ENCODE measurements at places on chromosomes 7 and 10. TPM values are rescaled to one million over a fixed set of nuclear protein-coding genes. Genes with fewer than 3 reads are reported as not detected.
A peak's percentile ranks its signal among the peaks of the same experiment; 100 is the strongest.

DNA sequence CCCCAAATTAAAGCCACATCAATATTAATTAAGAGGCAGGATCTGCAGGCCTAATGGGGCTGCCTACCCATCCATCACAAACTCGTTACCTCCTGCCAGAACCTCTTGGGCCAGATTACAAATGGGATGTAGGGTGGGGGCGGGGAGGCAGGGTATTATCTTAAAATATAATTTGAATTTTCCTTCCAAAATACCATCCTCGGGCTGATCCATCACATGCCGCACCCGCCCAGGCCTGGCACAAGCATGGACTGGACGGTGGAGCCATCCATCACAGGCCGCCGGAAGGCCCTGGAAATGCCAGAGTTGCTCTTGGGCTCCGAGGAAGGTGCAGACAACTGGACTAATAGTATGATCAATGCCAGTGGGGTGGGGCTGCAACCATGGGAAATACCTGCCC, 212.8 kb downstream of the GRID1 start:
- no peak overlapping the region for H3K27ac ChIP-seq
- H3K27me3 ChIP-seq: no peaks in the 10 kb centered on the region
- H3K4me1 ChIP-seq: no peaks in the 10 kb centered on the region
- H3K4me3 ChIP-seq: no peak overlapping the region

DNA sequence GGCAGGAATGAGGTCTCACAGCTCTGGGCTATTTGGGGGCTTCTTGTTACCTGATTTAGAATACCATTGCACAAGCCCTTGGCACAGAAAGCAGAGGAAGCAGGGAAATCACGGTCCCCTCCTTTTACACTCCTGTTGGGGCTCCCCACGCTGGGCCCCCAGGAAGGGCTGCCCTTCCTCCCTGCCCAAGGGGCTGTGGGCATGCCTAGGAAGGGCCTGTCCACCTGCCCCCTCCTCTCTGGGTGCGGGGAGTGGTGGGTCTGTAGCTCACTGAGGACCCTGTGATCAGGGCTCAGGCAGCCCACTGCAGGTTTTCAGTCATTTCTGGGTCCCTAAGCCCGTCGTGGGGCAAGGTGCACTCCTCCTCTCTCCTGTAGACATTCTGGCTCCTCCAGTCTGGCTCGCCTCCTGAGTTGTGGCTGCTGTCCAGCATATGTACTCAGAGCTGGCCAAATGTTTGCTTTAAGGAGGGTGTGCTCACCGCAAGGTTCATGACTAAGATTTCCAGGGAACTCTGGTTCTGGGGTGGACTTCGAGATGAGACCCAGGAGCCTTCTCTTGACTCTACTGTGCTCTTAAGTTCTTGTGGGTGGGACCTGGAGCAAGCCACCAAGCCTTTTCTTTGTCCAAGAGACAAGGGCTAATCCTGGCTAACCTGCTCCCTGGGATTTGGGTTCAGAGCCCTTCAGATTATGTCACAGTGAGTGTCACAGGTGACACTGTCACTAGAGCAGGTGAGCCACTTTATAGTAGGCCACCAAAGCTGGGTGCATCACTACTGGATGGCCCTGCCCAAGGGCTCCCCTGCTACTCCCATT, 56.0 kb downstream of the TACR2 start:
- H3K4me1 ChIP-seq: peaks cover 53% of the 10 kb centered on the region
- no peak overlapping the region for H3K4me3 ChIP-seq
- no peak overlapping the region for H3K27ac ChIP-seq
- no peak for DNase-seq
- H3K27me3 ChIP-seq: no peaks in the 10 kb centered on the region

DNA sequence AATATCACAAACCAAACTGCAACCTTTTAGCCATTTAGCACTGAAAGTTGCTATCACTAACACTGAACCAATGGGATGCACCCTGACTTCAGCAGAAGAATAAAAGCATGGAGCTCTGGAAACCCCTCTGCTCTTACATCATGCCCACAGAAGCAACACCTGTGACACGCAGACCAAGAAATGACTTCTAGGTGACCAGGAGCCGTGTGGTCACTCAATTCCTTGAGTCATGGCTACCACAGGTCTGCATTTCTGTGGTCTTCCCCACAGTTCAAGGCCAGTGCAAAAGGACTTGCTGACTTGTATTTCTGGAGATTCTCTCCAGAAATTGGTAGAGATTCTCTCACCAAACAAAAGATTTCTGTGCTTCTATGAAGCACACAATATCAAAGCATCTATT, 38.3 kb downstream of the NRCAM start:
- no peak overlapping the region for H3K4me3 ChIP-seq
- no peaks in the 10 kb centered on the region for H3K27me3 ChIP-seq
- no peaks in the 10 kb centered on the region for H3K36me3 ChIP-seq
- no peak for DNase-seq

- H3K27me3 ChIP-seq: no peaks in the 10 kb centered on the region
- no peak for DNase-seq
- no peaks in the 10 kb centered on the region for H3K36me3 ChIP-seq
Measured at GRCh38 chr7:750111-750905, 23.2 kb upstream of the PRKAR1B start.

DNA sequence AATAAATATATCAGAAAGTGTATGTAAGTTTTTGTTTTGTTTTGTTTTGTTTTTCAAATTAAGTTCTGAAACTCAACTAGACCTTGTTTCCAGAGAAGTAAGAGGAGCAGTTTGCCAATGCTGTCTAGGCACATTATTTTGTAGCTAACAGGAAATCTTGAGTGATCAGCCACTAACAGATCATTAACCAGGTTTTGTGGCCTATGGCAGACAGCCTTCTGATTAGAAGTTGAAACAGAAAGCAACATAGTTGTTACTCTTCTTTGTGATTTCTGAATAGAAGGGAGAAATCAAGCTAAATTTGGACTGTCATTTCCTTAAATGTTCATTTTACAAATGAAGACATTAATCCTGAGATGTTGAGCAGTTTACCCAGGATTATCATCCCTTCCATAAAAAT, 142.6 kb downstream of the PLXDC2 start:
- no peak overlapping the region for H3K4me3 ChIP-seq
- H3K36me3 ChIP-seq: no peaks in the 10 kb centered on the region
- no peaks in the 10 kb centered on the region for H3K4me1 ChIP-seq
- no peak overlapping the region for H3K27ac ChIP-seq

DNA sequence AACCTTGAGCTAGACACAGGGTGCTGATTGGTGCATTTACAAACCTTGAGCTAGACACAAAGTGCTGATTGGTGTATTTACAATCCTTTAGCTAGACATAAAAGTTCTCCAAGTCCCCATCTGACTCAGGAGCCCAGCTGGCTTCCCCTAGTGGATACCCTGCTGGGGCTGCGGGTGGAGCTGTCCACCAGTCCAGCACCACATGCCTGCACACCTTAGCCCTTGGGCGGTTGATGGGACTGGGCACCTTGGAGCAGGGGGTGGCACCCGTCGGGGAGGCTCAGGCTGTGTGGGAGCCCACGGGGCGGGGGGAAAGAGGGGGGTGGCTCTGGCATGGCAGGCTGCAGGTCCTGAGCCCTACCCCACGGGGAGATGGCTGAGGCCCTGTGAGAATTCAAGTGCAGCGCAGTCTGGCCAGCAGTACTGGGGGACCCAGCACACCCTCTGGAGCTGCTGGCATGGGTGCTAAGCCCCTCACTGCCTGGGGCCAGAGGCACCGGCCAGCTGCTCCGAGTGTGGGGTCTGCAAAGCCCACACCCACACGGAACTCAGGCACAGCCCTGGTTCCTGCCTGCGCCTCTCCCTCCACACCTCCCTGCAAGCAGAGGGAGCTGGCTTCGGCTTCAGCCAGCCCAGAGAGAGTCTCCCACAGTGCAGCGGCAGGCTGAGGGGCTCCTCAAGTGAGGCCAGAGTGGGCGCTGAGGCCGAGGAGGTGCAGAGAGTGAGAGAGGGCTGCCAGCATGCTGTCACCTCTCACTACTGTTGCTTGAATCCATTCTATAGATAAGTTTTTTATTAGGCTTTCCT, 369.8 kb upstream of the SMIM30 start:
- H3K4me1 ChIP-seq: no peaks in the 10 kb centered on the region
- H3K27me3 ChIP-seq: no peaks in the 10 kb centered on the region
- no peak overlapping the region for H3K27ac ChIP-seq
- H3K36me3 ChIP-seq: no peaks in the 10 kb centered on the region
- no peak overlapping the region for H3K4me3 ChIP-seq
- DNase-seq: no peak

- DNase-seq: no peak
- H3K27ac ChIP-seq: no peak overlapping the region
- peaks cover 15% of the 10 kb centered on the region for H3K4me1 ChIP-seq
Measured at GRCh38 chr10:3481496-3481895, 303.5 kb downstream of the KLF6 start.

- no peak for DNase-seq
- no peak overlapping the region for H3K27ac ChIP-seq
- H3K4me3 ChIP-seq: no peak overlapping the region
- no peaks in the 10 kb centered on the region for H3K4me1 ChIP-seq
- no peaks in the 10 kb centered on the region for H3K27me3 ChIP-seq
- H3K36me3 ChIP-seq: peaks cover 9% of the 10 kb centered on the region
Measured at GRCh38 chr7:127731431-127732080, 79.6 kb downstream of the SND1 start.

GRCh38 chr7:148893071-148893470, 9.0 kb upstream of the EZH2 start:
- no peaks in the 10 kb centered on the region for H3K27me3 ChIP-seq
- H3K36me3 ChIP-seq: no peaks in the 10 kb centered on the region
- H3K4me3 ChIP-seq: no peak overlapping the region
- DNase-seq: no peak

- H3K27me3 ChIP-seq: no peaks in the 10 kb centered on the region
- no peaks in the 10 kb centered on the region for H3K4me1 ChIP-seq
- H3K4me3 ChIP-seq: no peak overlapping the region
- DNase-seq: no peak
Measured at GRCh38 chr10:61669849-61670248, 7.1 kb downstream of the CABCOCO1 start.

DNA sequence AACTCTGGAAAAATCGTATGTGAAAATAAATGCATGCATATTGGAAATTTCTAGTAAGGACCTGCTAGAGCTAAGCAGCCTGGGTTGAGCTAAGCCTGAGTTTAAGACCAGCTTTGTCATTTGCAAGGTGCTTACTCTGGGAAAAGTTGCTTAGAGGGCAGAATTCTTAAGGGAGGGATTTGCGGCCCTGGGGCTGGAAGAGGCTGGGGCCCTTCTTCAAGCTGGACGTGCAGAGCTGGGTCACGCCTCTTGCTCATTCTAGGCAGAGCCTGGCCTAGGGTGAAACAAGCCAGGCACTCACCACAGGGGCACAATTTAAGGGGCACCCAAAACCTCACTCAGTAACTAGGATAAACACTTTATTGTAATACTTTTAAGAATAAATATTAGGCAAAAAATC, 137.2 kb downstream of the ARHGAP22 start:
- no peaks in the 10 kb centered on the region for H3K4me1 ChIP-seq
- H3K4me3 ChIP-seq: no peak overlapping the region
- DNase-seq: no peak
- peak overlapping the region; percentile 84 for H3K27ac ChIP-seq

- no peak overlapping the region for H3K27ac ChIP-seq
- H3K4me3 ChIP-seq: no peak overlapping the region
- no peaks in the 10 kb centered on the region for H3K36me3 ChIP-seq
- H3K27me3 ChIP-seq: no peaks in the 10 kb centered on the region
Measured at GRCh38 chr7:39845006-39845405, 105.0 kb upstream of the CDK13 start.

GRCh38 chr7:150964593-150965111, 13.5 kb downstream of the KCNH2 start:
- H3K4me1 ChIP-seq: peaks cover 9% of the 10 kb centered on the region
- no peak overlapping the region for H3K4me3 ChIP-seq

The CALHM2 gene
- polyA plus RNA-seq: 92.7 TPM

The ECHDC3 gene
- polyA plus RNA-seq: 0.58 TPM

The ABCB4 gene
- not detected for polyA plus RNA-seq

The DCLRE1A gene
- 6.3 TPM for polyA plus RNA-seq

The CAMK1D gene
- polyA plus RNA-seq: 15.1 TPM

The KCTD7 gene
- 17.1 TPM for polyA plus RNA-seq

The C10orf62 gene
- polyA plus RNA-seq: not detected

The CPN1 gene
- not detected for polyA plus RNA-seq

The AKR1C8 gene
- not detected for polyA plus RNA-seq

The SPDYE8 gene
- 0.16 TPM for polyA plus RNA-seq

Data from CD8-positive, alpha-beta memory T cell (primary cell).